ENCODE measurements at places on chromosomes 2 and 18.

GRCh38 chr18:63306819-63307550, 12.6 kb downstream of the BCL2 start:
- no peak for DNase-seq

GRCh38 chr2:119694845-119695521, 16.0 kb downstream of the TMEM177 start:
- DNase-seq: no peak

GRCh38 chr18:57705832-57706595, 84.4 kb upstream of the NARS1 start:
- DNase-seq: peak; percentile 87

DNA sequence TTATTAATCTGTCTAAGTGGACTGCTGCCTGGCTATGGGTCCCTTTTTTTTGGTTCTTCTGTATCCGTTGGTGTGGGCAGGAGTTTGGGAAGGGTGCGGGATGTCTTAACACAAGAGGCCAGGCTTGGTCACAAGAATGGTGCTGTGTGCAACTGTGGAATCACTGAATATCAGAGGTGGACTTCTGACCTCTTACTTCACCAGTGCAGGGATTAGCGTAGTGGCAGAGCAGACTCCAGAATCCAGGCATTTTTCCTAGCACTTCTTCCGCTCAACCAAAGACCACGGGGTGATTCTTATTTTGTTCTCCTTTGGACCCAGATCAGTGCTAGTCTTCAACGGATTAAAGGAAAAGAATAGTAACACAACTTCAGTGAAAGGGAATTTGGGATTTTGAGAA, 254.3 kb upstream of the TNP1 start:
- DNase-seq: no peak

- no peak for DNase-seq
Observed at GRCh38 chr2:224366267-224366844, 35.6 kb downstream of the FAM124B start.

DNA sequence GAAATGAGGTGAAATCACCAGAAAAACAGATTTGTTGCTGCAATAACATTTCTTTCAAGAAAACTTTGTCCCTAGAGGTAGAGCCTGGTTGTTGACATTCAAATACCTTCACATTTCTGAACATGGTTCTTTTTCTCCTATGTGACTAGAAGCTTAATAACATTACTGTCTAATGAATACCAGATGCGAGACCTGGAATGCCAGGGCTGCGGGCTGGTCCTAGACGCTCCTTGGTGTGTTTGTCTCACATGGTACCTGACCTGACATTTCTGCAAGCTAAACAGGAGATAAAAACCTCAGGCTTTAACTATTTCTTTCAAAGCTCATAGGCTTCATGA, 38.5 kb downstream of the ACKR3 start:
- no peak for DNase-seq

DNA sequence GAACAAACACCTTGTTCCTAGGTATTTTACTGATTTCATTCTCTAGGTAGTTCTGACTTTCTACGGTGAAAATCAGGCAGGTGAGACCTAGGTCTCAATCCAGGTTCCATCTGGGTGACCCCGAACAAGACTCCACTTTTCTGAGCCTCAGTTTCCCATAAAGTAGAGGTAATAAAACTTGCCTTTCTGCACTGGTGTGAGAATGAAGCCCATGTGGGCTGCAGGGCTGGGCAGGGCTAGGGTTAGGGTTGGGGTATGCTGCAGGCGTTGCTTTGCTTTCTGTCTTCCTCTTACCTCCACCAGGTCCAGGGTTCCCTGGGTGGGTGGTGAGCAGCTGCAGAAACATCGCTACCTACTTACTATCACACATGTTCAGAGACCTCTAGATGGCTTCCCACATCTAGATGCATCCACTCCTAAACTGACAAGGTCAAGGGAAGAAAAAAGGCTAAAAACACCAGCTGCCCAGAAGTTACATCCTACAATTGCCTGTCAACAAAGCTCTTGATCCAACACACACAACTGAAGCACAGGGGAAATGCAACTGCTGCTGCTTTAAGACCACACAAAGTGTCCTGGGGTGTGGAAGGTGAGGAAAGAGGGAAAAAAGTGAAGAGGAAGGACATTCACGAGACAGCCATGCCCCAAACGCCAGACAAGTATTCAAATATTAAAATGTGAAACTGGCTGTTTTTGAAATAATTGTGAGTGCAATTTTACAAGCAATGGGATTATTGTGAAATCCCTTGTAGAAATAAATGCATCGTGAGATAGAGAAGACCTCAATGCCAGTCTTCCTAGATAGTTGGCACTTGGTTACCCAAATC, 23.5 kb downstream of the MBP start:
- no peak for DNase-seq

DNA sequence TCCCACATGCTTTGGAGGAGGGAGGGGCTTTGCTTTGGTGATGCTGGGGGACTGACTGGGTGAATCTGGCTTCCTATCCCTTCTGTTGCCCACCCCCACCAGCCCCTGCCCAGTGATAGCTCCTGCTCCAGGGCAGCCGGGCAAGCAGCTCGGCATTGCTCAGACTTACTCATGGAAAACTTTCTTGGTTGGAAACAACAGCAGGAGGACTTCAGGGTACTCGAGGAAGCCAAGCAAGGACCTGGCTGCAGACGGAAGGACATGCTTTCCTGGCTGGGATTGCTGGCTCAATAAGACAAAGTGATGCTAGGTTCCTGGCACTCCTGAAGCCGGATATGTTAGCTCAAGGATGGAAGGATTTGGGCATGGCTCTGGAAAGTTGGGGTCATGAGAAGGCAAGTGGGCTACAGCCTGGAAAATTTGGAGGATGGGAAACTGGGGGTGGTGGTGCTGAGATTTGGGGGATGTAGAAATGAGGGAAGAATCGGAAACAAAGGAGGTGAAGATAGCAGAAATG, 3.1 kb downstream of the SPEG start:
- DNase-seq: no peak

DNA sequence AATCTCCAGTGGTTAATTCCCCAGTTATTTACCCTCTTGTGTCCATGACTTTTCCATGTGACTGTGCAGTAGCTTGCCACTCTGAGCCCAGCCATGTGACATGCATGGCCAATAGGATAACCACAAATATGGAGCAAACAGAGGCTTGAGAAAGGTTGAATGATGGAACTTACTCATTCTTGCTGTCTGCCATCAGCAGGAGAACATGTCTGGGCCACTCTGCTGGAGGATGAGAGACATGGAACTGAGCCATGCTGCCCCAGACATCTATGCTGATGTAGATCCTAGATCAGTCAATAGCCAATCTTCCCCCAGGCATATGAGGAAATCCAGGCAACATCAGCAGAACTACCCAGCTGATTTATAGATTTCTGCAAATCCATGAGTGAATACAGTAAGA, 992.3 kb upstream of the FANCL start:
- no peak for DNase-seq

DNA sequence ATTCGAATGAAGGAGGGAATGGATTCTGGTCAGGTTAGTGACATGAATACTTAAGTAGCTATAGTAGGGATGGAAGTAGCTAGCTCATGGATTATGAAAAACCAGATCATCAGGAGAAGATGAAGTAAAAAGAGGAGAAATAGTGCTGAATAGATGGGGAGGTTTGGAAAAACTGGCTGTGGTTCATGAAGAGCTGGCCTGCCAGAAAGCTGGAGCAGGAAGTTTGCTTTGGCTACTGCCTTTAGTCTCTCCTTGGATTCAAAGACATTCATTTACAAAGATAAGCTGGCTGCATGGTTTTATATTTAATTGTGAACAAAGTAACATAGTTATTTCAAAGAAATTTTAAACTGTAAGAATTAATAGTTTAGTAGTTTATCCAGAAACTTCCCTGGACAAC, 567.0 kb downstream of the RIT2 start:
- no peak for DNase-seq

GRCh38 chr18:7728297-7728696, 161.2 kb downstream of the PTPRM start:
- DNase-seq: no peak

DNA sequence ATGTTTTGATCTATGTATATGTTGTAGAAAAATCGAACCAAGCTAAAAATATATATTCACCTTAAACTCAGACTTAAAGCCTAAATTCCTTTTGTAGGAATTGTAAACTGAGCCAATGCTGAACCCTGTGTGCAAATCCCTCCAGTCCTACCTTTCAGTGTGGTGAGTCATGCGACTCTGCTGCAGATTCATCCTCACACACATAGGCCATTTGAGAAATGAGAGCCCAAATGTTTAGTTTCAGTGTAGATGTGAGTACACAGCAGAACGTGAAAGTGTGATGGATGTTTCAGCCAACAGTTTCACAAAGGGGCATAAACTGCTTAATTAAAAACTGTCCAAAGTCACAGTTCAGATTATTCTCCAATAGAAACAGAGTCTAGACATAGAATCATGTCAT, 193.2 kb downstream of the CDH19 start:
- no peak for DNase-seq

DNA sequence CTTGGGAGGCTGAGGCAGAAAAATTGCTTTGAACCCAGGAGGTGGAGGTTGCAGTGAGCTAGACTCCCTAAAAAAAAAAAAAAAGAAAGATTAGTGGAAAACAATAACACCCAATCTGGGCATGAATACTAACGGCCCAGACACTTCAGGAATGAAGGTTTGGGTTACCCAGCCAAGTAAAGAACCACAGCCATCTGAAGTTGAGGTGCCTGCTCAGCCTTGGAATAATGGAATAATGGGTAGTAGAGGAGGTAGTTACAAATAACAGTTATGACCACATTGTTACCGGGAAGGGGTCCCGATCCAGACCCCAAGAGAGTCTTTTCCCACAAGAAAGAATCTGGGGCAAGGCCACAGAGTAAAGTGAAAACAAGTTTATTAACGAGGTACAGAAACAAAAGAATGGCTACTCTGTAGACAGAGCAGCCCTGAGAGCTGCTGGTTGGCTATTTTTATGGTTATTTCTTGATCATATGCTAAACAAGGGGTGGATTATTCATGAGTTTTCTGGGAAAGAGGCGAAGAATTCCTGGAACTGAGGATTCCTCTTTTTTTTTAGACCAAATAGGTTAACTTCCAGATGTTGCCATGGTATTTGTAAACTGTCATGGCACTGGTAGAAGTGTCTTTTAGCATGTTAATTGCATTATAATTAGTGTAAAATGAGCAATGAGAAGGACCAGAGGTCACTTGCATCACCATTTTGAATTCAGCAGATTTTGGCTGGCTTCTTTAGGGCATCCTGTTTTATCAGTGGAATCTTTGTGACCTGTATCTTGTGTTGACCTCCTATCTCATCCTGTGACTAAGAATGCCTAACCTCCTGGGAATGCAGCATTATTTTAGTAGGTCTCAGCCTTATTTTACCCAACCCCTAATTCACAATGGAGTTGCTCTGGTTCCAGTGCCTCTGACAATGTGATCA, 96.2 kb upstream of the HAAO start:
- DNase-seq: no peak

- no peak for DNase-seq
Observed at GRCh38 chr2:225995796-225996461, 596.4 kb downstream of the NYAP2 start.

DNA sequence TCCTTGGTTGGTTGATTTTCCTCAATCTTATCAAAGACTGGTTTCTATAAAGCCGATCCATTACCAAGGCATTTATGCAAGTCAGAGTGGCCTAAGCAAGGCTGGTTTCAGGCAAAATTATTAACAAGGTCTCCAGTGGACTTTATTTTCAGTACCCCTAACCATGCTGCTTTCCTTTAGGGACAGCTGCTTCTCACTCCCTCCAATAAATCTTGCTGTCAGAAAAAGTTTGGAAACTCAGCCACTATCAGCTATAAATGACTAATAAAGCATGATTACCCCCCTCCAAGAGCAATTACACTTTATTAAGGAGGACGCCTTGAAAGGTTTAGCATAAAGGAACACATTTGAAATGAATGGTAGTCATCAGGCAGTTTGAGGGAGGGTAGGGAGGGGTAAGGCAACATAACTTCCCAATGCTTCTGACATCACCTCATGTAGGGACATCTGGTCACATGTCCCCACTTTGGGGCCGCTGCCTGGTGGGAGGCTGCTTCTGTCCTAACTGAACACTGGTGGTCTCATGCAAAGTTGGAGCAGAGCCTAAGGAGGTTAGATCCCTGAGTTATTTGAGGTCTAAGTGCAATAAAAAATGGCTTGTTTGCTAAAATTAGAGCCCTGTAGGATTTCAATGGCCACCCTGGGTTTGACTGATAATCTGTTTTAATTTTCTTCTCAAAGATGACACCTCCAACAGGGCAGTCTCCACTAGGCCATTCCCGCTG, 58.0 kb upstream of the TMEM178A start:
- DNase-seq: no peak

DNA sequence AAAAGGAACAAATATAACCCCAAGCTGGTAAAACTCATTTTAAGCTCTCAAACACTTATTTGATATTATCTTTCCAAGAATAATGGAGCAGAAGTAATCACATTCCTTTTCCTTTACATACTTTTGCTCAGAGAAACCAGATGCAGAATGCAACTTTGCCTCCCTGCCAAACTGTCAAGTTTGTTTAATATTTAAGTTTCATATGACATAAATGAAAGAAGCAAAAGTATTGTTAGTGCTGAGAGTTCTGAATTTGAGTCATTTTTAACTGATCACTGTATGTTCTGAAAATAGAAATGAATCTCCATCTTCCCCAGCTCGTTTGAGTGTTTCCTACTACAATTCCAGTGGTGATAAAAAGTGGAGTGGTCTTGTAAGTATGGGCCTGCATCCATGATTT, 423.4 kb downstream of the PID1 start:
- no peak for DNase-seq

DNA sequence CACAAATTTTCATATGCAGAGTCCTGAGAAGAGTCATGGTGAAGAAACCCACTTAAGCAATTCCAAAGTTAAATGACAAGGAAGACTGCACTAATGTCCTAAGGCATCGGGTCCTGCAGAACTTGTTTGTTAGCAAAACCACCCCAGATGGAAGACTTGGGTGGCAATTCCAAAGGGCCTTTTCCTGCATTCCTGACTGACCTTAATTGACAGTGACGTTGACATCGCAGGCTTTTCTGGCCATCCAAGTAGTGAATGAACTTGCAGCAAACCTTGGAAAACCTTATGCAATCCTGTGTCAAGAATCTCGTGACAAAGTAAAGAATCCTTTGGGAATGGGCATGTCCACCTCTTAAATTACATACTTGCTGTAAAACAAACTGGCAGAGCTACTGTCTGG, 112.5 kb upstream of the SH3BP4 start:
- peak; percentile 14 for DNase-seq

GRCh38 chr2:216057688-216058193, 23.9 kb downstream of the PECR start:
- DNase-seq: no peak

- DNase-seq: no peak
Observed at GRCh38 chr2:197932374-197932773, 128.0 kb downstream of the PLCL1 start.
